ENCODE measurements at places on chromosomes 2 and 18.
A peak's percentile ranks its signal among the peaks of the same experiment; 100 is the strongest.

DNA sequence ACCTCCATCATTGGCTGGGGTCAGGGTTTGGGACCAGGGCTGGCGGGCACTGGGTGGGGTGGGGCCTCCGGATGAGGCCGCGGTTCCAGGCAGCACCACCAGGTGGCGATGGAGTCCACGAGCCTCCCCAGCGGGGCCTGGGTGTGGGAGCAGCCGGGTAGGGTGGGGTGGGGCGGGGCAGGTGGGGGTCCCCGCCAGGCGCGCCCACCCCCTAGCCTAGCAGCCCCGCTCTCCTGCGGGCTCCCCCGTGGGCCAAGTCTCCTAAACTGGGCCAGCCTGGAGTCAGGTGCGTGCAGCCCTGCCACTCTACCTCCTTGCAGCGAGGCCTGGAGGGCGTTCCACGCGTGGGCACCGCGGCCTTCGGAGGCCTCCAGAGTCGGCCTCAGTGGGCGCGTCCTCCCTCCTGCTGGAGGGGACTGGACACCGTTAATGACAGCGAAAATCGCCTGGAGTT, 187.5 kb downstream of the TWIST2 start:
- peak; percentile 94 for DNase-seq

- no peak for DNase-seq
These were observed 12.4 kb downstream of the ADRA2B start for GRCh38 chr2:96103761-96104486.

DNA sequence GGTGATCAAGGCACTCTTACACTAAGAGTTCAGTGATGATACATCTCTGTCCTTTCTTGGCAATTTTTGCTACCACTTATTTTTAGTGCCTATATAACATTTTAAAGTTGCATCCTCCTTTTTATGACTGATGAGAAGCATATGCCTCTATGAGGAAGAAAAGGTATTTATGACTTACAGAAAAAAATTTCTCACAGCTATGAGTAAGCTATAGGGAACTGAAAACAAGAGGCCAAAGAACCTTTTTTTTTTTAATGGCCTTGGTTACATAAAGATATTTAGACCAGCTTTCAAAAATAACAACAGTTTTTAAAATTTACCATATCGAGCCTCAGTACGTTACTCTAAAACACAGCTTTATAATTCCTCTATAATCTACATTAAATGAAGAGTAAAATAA, 21.3 kb downstream of the MBD5 start:
- DNase-seq = no peak

GRCh38 chr2:150907466-150907865, 354.2 kb downstream of the RBM43 start:
- DNase-seq = no peak

DNA sequence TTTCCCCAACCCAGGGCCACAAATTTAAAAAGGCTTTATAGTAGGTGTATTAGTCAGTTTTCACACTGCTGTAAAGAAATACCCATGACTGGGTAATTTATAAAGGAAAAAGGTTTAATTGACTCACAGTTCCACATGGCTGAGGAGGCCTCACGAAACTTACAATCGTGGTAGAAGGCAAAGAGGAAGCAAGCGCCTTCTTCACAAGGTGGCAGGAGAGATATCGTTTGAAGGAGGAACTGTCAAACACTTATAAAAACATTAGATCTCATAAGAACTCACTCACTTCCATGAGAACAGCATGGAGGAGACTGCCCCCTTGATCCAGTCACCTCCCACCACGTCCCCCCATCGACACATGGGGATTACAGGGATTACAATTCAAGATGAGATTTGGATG, 70.4 kb downstream of the FECH start:
- no peak for DNase-seq

GRCh38 chr2:64196963-64197362, 52.7 kb upstream of the PELI1 start:
- no peak for DNase-seq

DNA sequence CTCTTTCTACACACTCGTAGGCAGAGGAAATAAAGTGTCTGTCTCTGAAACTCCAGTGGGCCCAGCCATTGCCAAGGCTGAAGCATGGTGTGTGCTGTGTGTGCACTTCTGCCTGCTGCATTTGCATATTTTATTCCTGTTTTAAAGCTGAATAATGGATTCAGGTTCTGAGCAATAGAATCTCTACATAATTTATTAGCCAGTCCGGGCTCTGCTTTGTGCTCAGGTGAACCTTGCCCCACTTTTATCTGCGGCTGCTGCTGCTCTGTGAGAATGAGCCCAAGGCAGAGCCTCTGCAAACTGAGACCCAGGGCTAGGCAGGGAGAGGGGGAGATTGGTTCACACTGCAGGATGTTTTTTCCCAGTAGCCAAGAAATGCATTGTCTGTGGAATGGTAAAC, 64.6 kb upstream of the SH3BP4 start:
- DNase-seq = no peak

GRCh38 chr18:74276609-74277008, 15.2 kb downstream of the CYB5A start:
- no peak for DNase-seq

- no peak for DNase-seq
These were observed 4.7 kb upstream of the KLHL30 start for GRCh38 chr2:238133499-238134392.

GRCh38 chr2:120586507-120587278, 149.0 kb upstream of the GLI2 start:
- no peak for DNase-seq

- no peak for DNase-seq
These were observed 1.9 kb upstream of the ODC1 start for GRCh38 chr2:10449838-10450691.

GRCh38 chr18:71831039-71831438, 713.1 kb downstream of the CBLN2 start:
- no peak for DNase-seq

- DNase-seq = no peak
These were observed 785.2 kb upstream of the POU3F3 start for GRCh38 chr2:104068665-104069064.

- DNase-seq = no peak
These were observed 154.0 kb downstream of the DYSF start for GRCh38 chr2:71607151-71607889.

GRCh38 chr2:140539242-140539875, 1591.5 kb downstream of the LRP1B start:
- no peak for DNase-seq

- DNase-seq = no peak
These were observed 88.8 kb downstream of the LRP1B start for GRCh38 chr2:142041996-142042395.

DNA sequence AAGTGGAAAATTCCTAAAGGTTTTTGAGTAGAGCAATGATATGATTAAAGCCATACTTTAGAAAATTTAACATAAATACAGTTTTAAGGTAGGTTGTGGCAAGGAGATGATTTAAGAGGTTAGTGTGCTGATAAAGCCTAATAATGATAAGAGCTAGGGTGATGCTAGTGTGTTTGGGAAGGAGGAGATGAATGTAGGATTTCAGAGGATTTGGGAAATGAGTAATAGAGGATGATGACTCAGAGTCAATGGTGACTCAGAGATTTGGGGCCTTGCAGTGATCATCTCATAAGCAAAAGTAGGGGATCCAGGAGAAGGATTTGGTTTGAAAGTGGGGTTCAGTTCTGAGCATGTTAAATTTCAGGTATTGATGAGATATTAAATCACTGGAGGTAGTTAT, 23.3 kb downstream of the STAMBP start:
- DNase-seq = peak; percentile 46

- no peak for DNase-seq
These were observed 634.9 kb upstream of the PIK3C3 start for GRCh38 chr18:41320100-41320499.

- no peak for DNase-seq
These were observed 167.2 kb downstream of the CELF4 start for GRCh38 chr18:37398248-37398920.

Data from AG08396 (cell line).